ENCODE measurements at places on chromosomes 16 and 17.

- peak overlapping the region; percentile 85 for H3K27ac ChIP-seq
- peaks cover 36% of the 10 kb centered on the region for H3K4me1 ChIP-seq
- H3K36me3 ChIP-seq, result no peaks in the 10 kb centered on the region
- no peaks in the 10 kb centered on the region for H3K27me3 ChIP-seq
- DNase-seq, result no peak
Observed at GRCh38 chr16:50151756-50152155, 1.4 kb upstream of the TENT4B start.

DNA sequence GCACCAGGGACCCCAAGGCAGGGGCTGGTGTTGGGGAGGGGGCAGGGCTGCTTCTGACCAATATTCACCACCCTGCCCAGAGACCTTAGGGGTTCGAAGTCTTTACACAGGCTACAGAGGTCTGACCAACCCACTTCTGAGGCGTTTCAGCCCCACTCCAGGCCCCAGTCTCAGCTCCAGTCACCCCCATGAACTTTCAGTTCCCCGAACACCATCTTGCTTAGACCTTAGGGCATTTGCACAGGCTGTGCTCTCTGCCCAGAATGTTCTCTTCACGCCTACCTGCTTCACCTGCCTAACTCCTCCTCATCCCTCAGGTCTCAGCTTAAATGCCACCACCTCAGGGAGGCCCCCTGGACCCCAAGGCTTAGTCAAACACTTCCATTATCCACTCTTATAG is 25.8 kb upstream of the CPNE2 start:
- H3K4me1 ChIP-seq, result no peaks in the 10 kb centered on the region
- H3K4me3 ChIP-seq, result no peak overlapping the region
- peaks cover 73% of the 10 kb centered on the region for H3K36me3 ChIP-seq
- H3K27ac ChIP-seq, result no peak overlapping the region

DNA sequence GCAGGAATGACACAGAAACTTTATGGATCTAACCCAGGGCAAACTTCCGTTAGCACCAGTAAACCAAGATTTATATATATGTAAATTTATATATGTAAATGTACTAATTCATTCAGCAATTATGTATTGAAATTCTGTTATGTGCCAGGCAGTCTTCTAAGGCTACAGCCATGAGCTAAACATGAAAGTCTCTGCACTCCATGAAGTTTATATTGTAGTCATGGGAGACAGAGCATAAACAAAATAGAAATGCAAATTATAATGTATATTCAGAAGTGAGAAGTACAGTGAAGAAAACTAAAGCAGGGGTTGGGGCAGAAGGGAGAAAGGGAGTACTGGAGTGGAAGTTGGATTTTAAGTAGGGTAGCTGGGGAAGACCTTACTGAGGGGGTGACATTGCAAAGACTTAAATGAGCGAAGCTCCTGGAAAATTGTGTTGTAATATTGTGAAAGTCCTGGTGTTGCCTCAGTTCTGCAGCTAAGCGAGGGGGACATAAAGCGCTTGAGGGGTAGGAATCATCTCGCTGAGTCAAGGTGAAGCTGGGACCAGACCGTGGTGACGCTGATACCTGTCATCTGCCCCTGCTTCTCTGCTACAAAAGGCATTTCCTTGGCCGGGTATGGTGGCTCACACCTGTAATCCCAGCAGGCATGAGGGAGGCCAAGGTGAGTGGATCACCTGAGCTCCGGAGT is 64.8 kb downstream of the YPEL2 start:
- no peak overlapping the region for H3K4me3 ChIP-seq
- H3K27me3 ChIP-seq, result no peaks in the 10 kb centered on the region
- H3K27ac ChIP-seq, result no peak overlapping the region

GRCh38 chr16:49466529-49466831 is 92.9 kb downstream of the C16orf78 start:
- H3K4me3 ChIP-seq, result no peak overlapping the region
- peaks cover 43% of the 10 kb centered on the region for H3K4me1 ChIP-seq
- no peaks in the 10 kb centered on the region for H3K36me3 ChIP-seq
- H3K27ac ChIP-seq, result no peak overlapping the region
- H3K27me3 ChIP-seq, result no peaks in the 10 kb centered on the region

GRCh38 chr16:87860553-87861299 is 8.6 kb downstream of the SLC7A5 start:
- no peak for DNase-seq
- no peaks in the 10 kb centered on the region for H3K36me3 ChIP-seq
- H3K4me1 ChIP-seq, result no peaks in the 10 kb centered on the region
- no peak overlapping the region for H3K27ac ChIP-seq
- no peaks in the 10 kb centered on the region for H3K27me3 ChIP-seq

DNA sequence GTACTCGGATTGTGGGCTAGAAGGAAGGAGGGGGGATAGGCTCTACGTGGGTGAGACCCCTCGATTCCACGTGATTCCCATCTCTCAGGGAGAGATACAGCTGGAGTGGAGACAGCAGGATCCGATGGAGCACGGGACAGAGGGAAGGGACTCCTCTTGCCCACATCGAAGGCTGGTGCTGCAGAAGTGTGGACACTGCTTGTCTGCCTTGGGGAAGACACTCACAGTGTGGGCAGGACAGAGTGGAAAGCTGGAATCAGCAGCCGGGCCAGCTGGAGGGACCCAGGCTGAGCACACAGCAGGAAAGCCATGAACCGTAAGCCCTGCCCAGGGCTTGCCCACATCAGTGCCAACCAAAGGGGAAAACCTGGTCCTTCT is 42.1 kb upstream of the RPH3AL start:
- no peak for DNase-seq
- no peaks in the 10 kb centered on the region for H3K4me1 ChIP-seq
- H3K27me3 ChIP-seq, result no peaks in the 10 kb centered on the region
- no peak overlapping the region for H3K4me3 ChIP-seq
- no peak overlapping the region for H3K27ac ChIP-seq
- H3K36me3 ChIP-seq, result no peaks in the 10 kb centered on the region

- no peak overlapping the region for H3K4me3 ChIP-seq
- H3K27ac ChIP-seq, result no peak overlapping the region
- no peak for DNase-seq
- H3K36me3 ChIP-seq, result no peaks in the 10 kb centered on the region
Observed at GRCh38 chr16:54216688-54217087, 69.9 kb downstream of the IRX3 start.

- H3K27me3 ChIP-seq, result peaks cover 36% of the 10 kb centered on the region
- H3K36me3 ChIP-seq, result no peaks in the 10 kb centered on the region
- DNase-seq, result no peak
- no peak overlapping the region for H3K4me3 ChIP-seq
Observed at GRCh38 chr17:5672815-5673430, 88.6 kb upstream of the NLRP1 start.

GRCh38 chr17:49078248-49078647 is 54.3 kb upstream of the B4GALNT2 start:
- H3K27me3 ChIP-seq, result peaks cover 15% of the 10 kb centered on the region
- no peaks in the 10 kb centered on the region for H3K4me1 ChIP-seq
- no peak for DNase-seq
- H3K4me3 ChIP-seq, result no peak overlapping the region
- H3K36me3 ChIP-seq, result no peaks in the 10 kb centered on the region

- H3K4me1 ChIP-seq, result no peaks in the 10 kb centered on the region
- H3K36me3 ChIP-seq, result no peaks in the 10 kb centered on the region
- H3K4me3 ChIP-seq, result no peak overlapping the region
Observed at GRCh38 chr17:54099221-54099620, 276.5 kb downstream of the KIF2B start.

DNA sequence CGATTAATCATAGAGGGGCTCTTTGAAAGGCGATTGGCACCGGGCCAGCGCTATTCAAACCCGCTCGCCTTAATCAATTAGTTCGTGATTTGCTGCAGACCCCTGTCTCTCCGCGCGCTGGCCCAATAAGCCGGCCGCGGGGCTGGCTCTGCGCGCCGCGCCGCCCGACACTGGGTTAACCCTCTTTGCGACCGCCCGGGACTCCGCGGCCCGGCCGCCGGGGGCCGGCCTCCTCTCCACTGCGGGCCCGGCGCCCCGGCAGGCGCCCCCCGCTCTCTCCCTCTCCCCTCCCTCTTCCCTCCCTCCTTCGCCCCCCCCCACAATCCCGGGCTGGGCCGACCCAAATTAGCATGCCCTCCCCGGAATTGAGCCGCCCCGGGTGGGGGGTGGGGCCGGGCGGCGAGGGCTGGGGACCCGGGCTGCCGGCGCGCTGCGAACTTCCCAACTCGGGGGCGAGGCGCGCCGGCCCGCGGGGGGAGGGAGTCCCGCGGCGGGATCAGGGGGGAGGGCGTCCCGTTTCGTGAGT is 428 bp upstream of the SALL1 start:
- H3K27me3 ChIP-seq, result peaks cover 63% of the 10 kb centered on the region
- no peak overlapping the region for H3K4me3 ChIP-seq
- H3K4me1 ChIP-seq, result no peaks in the 10 kb centered on the region

DNA sequence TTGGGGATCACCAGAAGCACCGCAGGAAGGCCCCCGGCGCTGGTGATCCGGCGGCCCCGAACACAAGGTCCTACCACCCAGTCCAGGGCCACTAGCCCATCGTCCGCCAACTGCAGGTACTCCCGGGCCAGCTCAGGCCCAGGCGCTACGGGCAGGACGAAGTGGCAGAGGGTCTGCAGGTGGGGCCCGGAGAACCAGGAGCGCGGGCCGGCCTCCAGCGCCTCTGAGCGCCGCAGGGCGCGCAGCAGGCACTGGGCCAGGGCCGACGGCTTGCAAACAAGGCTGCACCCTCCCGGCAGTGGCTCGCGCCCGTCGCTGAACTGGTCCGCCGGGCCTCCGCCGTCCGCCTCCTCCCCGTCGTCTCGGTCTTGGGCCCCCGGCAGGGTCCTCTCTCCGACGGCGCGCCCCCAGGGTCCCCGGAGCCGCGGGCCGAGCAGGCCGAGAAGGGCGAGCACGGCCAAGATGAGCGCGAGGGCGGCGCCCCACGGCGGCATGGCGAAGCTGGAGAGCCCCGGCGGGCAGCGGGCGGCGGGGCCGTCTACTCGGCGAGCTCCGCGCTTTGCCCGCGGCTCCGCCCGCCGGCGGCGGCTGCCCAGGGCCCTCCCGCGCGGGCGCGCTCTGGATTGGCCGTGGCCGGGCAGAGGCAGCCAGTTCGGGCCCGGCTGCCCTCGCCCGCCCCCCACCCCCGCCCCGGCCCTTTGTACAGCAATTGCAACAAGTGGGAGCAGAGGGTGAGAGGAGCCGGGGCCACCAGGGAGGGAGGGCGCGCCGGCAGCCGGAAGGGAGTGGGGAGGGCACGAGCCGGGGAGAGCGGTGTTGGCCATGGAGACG is at the start of gene ABHD15:
ABHD15 (minus strand) TSS at position 565 of the 831 bp plus-strand sequence; CDS start at position 494, 71 bp downstream.
- H3K4me1 ChIP-seq, result peaks cover 67% of the 10 kb centered on the region
- peak within 1 kb of the TSS; percentile 75 for H3K4me3 ChIP-seq
- no peaks in the 10 kb centered on the region for H3K27me3 ChIP-seq
- DNase-seq, result peak; percentile 44

GRCh38 chr17:7217113-7217987 is 2.3 kb downstream of the DLG4 start:
- peaks cover 40% of the 10 kb centered on the region for H3K4me1 ChIP-seq
- H3K27ac ChIP-seq, result peak overlapping the region; percentile 46
- peak overlapping the region; percentile 0 for H3K4me3 ChIP-seq
- no peaks in the 10 kb centered on the region for H3K27me3 ChIP-seq
- DNase-seq, result no peak
- no peaks in the 10 kb centered on the region for H3K36me3 ChIP-seq

DNA sequence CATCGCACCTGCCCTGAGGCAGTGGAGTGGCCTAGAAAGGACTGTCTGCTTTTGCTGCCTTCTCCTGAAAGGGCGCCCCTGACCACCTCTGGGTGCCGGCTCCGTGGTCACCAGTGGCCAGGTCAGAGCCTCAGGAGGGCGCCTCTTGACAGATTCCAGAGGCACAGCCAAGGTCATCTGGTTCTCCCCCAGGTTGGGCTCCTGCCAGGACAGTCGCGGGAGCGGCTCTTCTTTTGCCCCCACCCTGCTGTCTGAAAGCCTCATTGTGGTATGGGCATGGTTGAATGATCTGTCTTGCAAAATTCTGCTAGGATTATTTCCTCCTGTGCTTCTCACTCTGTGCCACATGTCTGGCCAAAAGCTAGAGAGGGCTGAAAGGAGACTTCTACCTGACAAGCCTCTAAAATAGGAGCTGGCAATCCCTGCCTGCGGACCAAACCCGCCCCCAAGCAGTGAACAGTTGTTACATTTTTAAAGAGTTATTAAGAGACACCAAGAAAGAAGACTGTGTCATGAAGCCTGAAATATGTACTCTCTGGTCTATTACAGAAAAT is 82.8 kb downstream of the SNX29 start:
- DNase-seq, result no peak
- no peak overlapping the region for H3K27ac ChIP-seq
- H3K4me3 ChIP-seq, result no peak overlapping the region
- peaks cover 12% of the 10 kb centered on the region for H3K36me3 ChIP-seq
- no peaks in the 10 kb centered on the region for H3K27me3 ChIP-seq
- H3K4me1 ChIP-seq, result peaks cover 9% of the 10 kb centered on the region

DNA sequence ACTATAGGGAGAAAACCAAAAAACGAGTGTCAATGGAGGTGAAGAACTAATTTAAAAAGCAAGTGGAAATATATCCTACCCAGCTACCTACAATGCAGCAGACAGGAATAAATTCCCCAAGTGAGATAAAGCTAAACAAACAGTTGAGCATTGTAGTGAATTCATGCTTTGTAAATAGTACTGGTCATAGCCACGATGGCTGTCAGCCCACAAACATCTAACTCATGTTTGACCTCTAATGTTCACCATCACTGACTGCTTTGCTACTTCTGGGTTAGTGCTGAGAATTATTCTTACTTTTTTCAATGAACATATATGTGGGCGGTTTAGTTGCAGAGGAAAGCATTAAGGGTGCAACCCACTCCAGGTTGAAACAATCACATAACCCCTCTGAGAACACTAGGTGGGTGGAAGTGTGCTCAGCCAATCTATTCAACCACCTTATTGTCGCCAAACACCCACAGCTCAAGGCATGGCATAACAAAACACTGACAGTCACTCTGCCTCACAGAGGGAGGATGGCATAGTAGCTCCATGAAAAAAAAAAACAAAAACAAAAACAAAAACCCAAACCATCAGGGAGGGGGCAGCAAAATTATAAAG is 264.1 kb downstream of the ZFHX3 start:
- H3K36me3 ChIP-seq, result no peaks in the 10 kb centered on the region
- H3K27ac ChIP-seq, result no peak overlapping the region
- H3K27me3 ChIP-seq, result no peaks in the 10 kb centered on the region
- DNase-seq, result no peak

DNA sequence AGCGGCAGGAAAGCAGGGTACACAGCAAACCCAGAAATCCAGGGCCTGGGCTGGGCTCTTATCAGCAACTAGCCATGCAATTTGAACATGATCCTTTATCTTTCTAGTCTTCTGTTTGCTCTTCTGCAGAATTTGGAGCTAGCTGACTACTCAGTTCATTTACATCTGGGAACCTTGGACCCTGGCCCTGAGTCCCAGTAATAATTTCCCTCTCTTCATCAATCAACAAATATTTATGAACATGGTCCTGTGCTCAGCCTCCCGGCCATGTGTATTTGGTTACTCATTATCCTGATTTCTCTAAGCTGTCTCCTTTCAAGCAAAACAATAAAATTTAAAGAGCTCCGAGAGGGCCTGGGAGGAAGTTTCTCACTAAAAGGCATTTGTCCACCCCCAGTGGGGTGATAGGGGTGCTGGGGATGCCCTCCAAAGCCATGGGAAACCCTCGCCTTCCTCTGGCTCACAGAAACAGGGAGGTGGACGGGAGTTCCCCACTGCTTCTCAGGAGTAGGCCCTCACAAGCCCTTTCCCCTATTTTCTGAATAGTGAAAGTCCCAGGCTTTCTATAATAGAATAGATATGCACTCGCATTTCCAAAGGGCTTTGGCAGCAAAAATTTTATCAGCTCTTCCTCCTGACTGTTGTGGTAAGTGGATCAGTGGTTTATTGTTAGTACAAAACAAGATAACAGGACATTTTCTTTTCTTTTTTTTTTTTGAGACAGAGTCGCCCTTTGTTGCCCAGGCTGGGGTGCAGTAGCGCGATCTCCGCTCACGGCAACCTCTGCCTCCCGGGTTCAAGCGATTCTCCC is 6.9 kb upstream of the WDR59 start:
- H3K4me3 ChIP-seq, result no peak overlapping the region
- H3K27me3 ChIP-seq, result no peaks in the 10 kb centered on the region
- no peaks in the 10 kb centered on the region for H3K36me3 ChIP-seq
- H3K4me1 ChIP-seq, result no peaks in the 10 kb centered on the region
- no peak for DNase-seq
- no peak overlapping the region for H3K27ac ChIP-seq
